Lower lobe of right lung (tissue), 2 donors: ENCODE measurements at places on chromosomes 3 and 15.

DNA sequence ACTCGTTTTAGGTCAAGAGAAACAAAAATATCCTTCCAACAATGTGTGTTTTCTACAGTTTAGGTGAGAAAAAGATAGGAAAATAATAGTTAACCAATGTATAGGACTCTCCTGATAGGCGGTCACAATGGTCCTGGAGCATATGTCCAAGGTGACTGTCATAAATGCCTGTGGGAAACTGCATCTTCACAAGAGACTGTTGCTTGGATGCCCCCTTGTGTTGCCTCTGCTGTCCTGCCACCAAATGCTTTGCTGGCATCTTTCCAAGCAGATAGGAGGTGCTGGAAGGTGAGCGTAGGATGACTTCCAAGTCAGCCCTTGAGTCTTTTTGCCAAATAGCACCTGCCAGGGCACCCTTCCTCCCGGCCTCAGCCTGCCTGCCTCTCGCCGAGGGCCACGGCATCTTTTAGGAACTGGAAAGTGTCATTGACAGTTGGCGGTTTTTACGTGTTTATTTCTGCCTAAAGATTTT, 24.1 kb upstream of the SACM1L start:
- DNase-seq: no peak

- no peak for DNase-seq
These were observed 103.8 kb downstream of the FBLN2 start for GRCh38 chr3:13652728-13653127.

DNA sequence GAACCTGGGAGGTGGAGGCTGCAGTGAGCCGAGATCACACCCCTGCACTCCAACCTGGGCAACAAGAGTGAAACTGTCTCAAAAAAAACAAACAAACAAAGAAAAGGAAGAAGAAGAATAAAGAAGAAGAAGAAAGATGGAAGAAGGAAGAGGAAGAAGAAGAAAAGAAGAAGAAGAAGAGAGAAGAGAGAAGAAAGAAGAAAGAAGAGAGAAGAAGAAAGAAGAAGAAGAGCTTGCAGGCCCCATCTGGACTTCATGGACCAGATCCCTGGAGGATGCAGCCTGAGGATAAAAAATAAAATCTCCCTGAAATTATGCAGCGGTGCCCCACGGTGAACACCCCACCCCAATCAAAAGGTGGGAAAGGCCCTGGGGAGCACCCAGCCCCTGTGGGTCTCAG, 8.8 kb upstream of the MESP1 start:
- no peak for DNase-seq

- DNase-seq: no peak
These were observed 39.5 kb downstream of the CADPS start for GRCh38 chr3:62835554-62836236.

GRCh38 chr3:35664460-35664919, 25.2 kb downstream of the ARPP21 start:
- peak; percentile 30 for DNase-seq

DNA sequence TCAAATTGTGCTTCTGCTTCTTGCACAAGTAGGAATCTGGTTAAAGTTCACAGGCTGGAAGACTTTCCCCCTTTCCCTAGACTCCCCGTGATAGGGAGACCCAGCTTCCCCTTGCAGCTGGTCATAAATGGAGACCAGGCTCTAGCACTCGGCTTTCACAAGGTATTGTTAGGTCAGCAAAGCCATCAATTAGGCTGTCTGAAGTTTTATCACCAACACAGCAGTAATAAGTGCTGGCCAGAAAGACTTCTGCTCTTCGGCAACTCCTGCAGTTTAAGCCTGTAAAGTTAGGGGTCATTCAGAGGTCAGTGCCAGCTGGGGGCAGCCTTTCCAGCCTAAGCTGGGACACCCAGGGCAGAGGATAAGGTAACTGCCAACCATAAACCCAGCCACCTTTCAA, 203.4 kb downstream of the MEIS2 start:
- no peak for DNase-seq

- no peak for DNase-seq
These were observed 273.4 kb downstream of the IGSF11 start for GRCh38 chr3:118761291-118761606.

GRCh38 chr3:23459465-23459864, 256.3 kb downstream of the UBE2E2 start:
- no peak for DNase-seq

DNA sequence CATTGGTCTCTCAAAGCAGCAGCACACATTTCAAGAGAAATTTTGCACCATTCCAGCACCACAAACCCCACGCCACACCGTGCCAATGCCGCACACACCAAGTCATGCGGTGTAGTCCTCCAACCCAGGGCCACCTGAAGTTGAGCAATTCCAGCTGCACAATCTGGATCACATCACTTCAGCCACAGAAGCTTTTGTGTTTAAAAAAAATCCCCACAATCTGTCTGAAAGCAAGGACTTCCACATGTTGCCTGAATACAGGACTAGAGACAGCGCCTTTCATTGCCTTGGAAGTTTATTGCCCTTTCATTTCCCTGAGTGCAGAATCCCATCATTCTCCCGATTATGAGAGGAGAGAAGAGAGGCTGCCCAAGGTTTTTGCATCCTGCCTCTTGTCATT, 175.6 kb upstream of the BCL6 start:
- DNase-seq: no peak

GRCh38 chr15:87777054-87777561, 479.4 kb downstream of the NTRK3 start:
- no peak for DNase-seq

DNA sequence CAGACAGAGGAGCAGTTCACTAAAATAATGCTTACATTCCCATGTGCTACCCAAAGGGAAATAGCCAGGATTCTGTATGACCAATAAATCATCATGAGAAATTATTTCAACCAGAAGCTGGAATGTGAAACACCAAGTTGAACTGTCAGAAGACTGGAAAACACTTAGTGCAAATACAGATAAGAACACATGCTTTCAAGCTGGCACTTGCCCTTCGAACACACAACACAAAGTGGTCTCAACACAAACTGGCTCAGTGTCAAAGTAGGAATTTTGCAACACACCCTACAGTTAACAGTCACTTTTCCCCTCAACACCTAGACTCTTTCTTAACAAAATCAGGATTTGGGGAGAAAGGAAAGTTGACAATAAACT, 1.3 kb downstream of the FSD2 start:
- DNase-seq: no peak

- no peak for DNase-seq
These were observed 132.5 kb downstream of the RBPMS2 start for GRCh38 chr15:64642875-64643274.

GRCh38 chr3:172140499-172141391, 101.4 kb downstream of the FNDC3B start:
- no peak for DNase-seq
